ENCODE measurements at places on chromosomes 6 and 20.

GRCh38 chr6:104608101-104608500, 251.6 kb downstream of the HACE1 start:
- DNase-seq = no peak

- no peak for DNase-seq
Measured at GRCh38 chr6:35288834-35289233, 8.8 kb upstream of the DEF6 start.

- DNase-seq = no peak
Measured at GRCh38 chr20:2796011-2796660, 4.3 kb downstream of the CPXM1 start.

DNA sequence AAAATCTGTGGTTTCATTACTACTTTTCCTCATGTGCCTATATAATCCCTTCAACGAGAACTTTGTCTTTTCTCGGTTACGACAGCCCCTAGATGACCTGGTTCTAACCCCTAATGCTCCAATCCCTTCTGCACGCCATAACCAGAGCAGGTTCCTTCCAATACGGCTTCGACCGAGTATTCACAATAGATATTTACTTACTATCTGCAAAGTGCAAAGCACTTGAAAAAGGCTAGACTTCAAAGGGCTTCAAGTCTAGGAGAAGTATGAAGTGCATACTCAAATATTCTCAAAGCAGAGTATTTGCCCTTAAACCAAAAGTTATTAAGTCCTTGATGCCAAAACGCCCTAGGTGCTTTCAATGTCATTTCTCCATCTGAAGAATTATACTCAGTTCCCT, 63.4 kb upstream of the NHSL1 start:
- no peak for DNase-seq

- DNase-seq = no peak
Measured at GRCh38 chr6:130534627-130535026, 168.8 kb downstream of the TMEM200A start.

DNA sequence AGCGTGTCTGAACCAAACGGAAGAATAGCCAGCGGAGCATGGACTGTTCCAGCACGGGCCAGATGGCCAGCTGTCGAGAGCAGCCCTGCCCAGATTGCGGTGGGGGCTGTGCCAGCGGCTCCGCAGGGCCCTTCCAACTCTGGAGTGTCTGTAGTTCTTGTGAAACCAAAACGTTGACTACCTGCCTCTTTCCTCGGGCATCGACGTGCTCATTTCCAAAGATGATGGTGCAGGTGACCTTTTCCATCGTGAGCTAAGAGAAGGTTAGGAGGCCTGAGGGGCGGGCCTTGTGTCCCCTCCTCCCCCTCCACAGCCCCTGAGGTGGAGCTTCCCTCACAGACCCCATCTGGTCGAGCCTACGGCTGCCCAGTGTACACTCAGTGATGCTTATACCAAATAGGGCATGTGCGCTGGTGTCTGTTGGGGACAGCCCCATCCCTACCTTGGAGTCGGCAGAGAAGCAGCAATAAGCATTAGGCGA, 12.9 kb upstream of the C20orf144 start:
- no peak for DNase-seq

DNA sequence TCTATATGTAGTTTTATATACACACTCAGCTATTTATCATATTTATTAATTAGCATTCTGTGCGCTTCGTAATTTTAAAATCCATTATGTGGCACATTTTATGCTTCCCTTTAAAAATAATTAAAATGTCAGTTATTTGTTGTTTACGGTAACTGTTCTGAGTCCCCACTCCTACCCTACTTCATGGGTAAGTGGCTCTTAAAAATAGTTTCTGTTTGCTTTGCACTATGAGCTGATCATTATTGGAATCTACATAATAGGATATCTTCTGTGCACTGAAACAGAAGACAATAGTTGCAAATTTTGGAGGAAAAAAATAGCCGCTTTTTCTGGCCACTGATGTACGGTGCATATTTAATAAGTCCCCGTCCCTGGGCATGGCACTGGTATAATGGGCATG, 25.2 kb downstream of the LCA5 start:
- DNase-seq = no peak

- no peak for DNase-seq
Measured at GRCh38 chr20:53515749-53516148, 77.9 kb downstream of the ZNF217 start.

DNA sequence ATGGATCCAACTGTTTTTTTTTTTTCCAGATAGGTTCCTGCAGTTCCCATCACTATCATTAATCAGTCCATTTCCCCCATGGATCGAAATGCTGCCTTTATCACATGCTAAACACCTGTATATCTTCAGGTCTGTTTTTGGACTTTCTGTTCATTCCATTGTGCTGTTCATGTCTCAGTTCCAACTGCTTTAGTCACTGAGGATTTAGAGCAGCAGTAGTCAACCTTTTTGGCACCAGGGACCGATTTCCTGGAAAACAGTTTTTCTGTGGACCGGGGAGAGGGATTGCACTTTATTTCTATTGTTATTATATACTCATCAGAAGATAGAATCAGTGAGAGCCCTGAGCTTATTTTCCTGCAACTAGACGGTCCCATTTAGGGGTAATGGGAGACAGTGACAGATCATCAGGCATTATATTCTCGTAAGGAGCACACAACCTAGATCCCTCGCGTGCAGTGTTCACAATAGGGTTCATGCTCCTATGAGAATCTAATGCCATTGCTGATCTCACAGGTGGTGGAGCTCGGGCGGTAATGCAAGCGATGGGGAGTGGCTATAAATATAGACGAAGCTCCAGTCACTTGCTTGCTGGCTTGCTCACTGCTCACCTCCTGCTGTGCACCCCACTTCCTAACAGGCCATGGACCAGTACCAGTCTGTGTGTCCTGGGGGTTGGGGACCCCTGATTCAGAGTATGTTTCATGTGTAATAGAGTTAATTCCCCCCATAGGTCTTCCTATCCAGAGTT, 46.0 kb downstream of the CAP2 start:
- no peak for DNase-seq

DNA sequence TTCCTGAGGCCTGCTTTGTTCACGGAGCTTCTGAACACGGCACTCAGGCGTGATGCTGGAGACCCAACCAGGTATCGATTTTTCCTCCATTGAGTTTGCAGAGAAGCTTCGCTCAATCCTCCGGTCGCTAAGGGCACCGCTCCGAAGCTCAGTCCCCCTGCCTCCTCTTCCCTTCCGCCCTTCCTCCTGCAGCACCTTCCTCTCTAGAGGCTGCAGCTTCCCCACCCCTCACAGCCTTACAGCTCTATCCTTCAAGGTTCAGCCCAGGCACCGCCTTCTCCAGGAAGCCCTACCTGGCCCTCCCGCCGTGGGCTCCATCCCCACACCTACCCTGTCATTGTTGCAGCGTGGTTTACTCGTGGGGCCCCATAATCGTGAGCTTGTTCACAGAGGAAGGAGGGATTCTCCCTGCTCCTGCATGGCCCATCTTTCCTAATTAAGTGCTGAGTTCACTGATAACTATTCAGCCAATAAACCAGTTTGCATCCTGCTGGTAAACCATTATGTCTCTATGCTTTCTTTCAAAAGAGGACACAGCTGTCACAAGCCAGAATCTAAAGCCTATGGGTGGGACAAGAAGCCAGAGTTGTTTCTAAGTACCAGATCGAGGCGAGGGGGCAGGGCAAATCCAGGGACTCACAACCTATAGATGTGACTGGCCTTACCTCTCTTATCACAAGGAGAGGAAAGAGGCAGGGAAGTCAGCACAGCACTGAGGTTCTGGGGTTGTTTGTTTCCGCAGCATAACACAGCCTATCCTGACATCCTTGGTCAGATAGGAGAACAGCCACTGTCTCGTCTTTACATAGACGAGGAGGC, 152.0 kb downstream of the GRM4 start:
- DNase-seq = no peak

DNA sequence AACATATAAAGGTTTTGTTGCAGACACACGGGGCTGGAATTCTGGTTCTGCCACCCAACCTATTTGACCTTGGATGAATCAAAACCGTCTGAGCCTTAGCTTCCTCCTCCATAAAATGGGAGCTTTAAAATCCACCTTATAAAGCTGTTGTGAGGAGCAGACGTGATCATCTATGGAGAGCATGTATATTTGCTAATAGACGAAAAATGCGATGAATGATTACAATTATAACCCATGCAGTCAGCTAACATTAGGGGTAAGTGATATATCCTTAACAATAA, 586 bp upstream of the NUP153 start:
- no peak for DNase-seq

GRCh38 chr6:89346433-89346832, 6.1 kb downstream of the UBE2J1 start:
- no peak for DNase-seq
